A549 treated with CORT108297 at 1 μM for 4 hours (cell line): ENCODE measurements at places on chromosomes 5 and 9. TPM values are rescaled to one million over a fixed set of nuclear protein-coding genes. Genes with fewer than 3 reads are reported as not detected.

Gene SEMA5A
- not detected in 5 replicates for total RNA-seq

Gene SLC6A19
- 0.01 to 0.03 TPM (median 0.01 TPM) in 3 of 5 replicates, not detected in the others for total RNA-seq

Gene FSTL4
- 3.1 to 4.5 TPM (median 3.7 TPM) in 5 replicates for total RNA-seq

Gene ODF2
- 26.0 to 31.1 TPM (median 28.6 TPM) in 5 replicates for total RNA-seq

Gene UBE2QL1
- 0.14 to 0.22 TPM (median 0.17 TPM) in 5 replicates for total RNA-seq

Gene PCDHGA5
- total RNA-seq, result 0.07 to 0.24 TPM (median 0.15 TPM) in 5 replicates

Gene IL13
- 0.06 to 0.13 TPM in 2 of 5 replicates, not detected in the others for total RNA-seq

Gene GKAP1
- total RNA-seq, result 4.4 to 6.3 TPM (median 5.2 TPM) in 5 replicates

Gene FAM163B
- not detected in 5 replicates for total RNA-seq

Gene RNF183
- 0.15 TPM in 1 of 5 replicates, not detected in the others for total RNA-seq

Gene SOX30
- total RNA-seq, result 0.03 to 0.13 TPM (median 0.05 TPM) in 3 of 5 replicates, not detected in the others

Gene ZBED3
- 3.1 to 3.5 TPM (median 3.3 TPM) in 5 replicates for total RNA-seq

Gene PCDHB10
- 0.02 to 0.03 TPM in 2 of 5 replicates, not detected in the others for total RNA-seq

Gene PCDHB16
- total RNA-seq, result 0.06 to 0.10 TPM (median 0.06 TPM) in 5 replicates

Gene FOXD1
- total RNA-seq, result 12.2 to 19.5 TPM (median 17.4 TPM) in 5 replicates

Gene SLC36A3
- not detected in 5 replicates for total RNA-seq

Gene ZDHHC11B
- total RNA-seq, result 0.83 to 1.7 TPM (median 1.2 TPM) in 5 replicates

Gene FOXD4L5
- 0.03 to 0.07 TPM (median 0.04 TPM) in 3 of 5 replicates, not detected in the others for total RNA-seq

Gene NMUR2
- 0.03 to 0.09 TPM (median 0.06 TPM) in 5 replicates for total RNA-seq

Gene NAIF1
- 5.1 to 7.5 TPM (median 7.2 TPM) in 5 replicates for total RNA-seq

Gene MCTP1
- total RNA-seq, result 7.4 to 11.1 TPM (median 10.1 TPM) in 5 replicates

Gene CRHBP
- 0.09 to 0.25 TPM (median 0.15 TPM) in 5 replicates for total RNA-seq

Gene NEUROG1
- total RNA-seq, result not detected in 5 replicates

Gene MYMK
- not detected in 5 replicates for total RNA-seq

Gene PCDHGA6
- 0.13 to 0.27 TPM (median 0.22 TPM) in 5 replicates for total RNA-seq

Gene MEGF10
- total RNA-seq, result not detected in 5 replicates

Gene GPX8
- total RNA-seq, result 36.3 to 49.8 TPM (median 38.0 TPM) in 5 replicates
